ENCODE measurements at places on chromosomes 5 and 9.

- DNase-seq = no peak
Observed at GRCh38 chr5:3853362-3853761, 257.7 kb downstream of the IRX1 start.

GRCh38 chr9:134179918-134180785 is 15.8 kb upstream of the RNU6ATAC start:
- DNase-seq = no peak

DNA sequence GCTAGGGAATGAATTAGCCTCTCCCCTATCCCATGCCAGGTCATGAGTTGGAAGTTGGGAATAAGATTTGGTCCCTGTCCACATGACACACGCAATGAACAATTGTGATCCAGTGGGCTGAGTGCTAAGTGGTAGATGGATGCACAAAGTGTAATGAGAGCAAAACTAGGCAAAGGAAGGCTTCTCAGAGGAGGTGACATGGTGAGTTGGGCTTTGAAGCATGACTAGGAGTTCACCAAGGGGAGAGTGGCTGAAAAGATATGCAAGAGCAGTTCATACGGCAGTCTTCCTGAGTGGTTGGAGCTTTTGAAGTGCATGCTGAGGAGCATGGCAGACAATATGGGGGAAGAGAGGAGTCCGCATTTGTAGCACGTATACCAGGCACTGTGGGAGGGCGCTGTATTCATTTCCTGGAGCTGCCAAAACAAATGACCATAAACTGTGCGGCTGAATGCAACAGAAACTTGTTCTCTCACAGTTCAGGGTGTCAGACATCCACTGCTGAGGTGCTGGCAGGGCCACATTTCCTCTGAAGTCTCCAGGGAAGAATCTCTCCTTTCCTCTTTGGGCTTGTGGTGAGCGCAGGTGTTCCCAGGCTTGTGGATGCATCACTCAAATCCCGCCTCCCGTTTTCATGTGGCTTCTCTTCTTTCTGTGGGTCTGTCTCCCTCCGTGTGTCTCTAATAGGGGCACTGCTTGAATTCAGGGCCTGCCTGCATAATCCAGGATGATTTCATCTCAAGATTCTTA is 49.5 kb downstream of the NSG2 start:
- DNase-seq = no peak

DNA sequence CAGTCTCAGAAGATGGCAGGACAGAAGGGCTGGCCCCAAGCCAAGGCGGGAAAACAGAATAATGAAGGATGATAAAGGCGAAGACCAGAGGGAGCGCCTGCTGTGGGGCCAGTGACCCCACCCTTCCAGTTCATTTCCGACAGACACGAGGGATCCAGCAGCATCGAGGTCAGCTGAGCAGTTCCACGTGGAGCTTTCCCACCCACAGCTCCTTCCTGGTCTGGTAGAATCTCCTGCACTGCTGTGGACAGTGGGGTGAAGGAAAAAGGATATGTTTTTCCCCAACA is 265.9 kb upstream of the VLDLR start:
- no peak for DNase-seq

- DNase-seq = no peak
Observed at GRCh38 chr9:16729651-16730050, 140.8 kb downstream of the BNC2 start.

DNA sequence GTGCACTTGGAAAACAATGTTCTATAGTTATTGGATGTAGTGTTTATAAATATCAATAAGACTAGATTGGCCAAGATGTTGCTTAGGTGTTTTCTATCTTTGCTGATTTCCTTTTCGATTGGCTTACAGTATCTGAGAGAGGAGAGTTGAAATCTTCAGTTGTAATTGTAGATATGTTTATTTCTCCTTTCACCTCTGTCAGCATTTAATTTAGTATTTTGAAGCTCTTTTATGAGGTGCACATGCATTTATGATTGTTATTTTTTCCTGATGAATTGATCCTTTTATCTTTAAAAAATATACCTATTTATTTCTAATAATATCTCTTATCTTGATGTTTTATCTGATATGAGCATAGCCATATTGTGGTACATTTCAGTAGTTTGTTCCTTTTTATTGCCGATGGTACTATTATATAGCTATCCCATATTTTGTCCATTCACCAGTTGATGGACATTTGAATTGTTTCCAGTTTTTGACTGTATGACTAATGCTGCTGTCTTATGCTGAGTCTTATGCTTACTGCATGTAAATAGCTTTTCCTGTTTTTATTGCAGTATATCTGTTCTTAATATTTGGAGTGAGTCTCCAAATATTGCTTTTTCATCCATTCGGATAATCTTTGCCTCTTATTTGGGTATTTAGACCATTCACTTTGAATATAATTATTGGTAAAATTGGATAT is 34.7 kb downstream of the ERCC6L2 start:
- no peak for DNase-seq

- no peak for DNase-seq
Observed at GRCh38 chr5:44574678-44575077, 185.5 kb upstream of the FGF10 start.

DNA sequence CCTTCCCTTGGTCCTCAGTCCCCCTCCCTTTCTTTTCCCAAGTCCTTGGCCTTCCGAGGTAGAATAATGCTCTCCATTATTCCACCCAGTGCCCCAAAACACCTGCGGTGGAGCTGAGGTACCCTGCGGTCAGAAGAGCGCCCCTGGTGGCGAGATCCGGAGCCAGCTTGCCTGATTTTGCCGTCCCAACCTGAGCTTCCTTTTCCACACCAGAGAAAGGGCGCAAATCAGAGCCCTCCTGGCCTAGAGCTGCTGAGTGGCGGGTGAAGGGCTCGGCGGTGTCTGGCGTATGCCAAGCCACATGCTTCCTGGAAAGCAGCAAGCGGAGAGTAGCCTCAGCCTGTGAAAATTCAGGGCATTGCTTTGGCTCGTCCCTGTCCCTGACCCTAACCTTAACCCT is 21.1 kb upstream of the CARTPT start:
- no peak for DNase-seq

GRCh38 chr5:41334758-41335157 is 121.4 kb upstream of the C6 start:
- DNase-seq = no peak

DNA sequence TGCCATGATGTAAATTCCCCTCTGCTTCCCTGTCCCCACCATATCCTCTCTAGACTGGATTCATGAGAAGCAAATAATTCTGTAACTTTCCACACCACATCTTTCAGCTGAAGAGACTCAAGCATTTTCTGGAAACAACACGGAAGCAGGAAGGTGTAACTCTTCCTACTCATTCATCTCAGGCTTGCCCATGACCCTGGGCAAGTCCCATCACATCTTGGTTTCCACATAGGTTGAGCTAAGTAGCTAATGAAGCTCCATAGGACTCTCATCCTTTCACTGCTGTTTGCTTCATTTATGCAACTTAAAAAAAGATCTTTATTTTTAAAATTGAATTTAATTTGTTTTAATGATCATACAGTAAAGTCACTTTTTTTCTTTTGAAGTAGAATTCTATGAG is 32.7 kb upstream of the STARD4 start:
- no peak for DNase-seq

DNA sequence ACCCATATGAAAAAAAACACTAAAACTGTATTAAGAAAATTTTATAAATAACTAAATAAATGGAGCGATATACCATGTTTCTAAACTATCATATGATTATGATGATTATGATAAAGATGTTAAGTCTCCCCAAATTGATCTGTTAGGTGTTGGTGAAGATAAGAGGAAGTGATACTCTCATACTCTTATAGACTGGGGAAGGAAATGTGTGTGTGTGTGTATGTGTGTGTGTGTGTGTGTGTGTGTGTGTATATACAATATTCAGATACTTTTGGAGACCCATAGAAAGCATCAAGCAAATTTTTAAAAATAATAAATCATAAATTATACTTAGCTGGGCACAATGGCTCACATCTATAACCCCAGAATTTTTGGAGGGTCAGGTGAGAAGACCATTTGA is 62.9 kb downstream of the TMEM232 start:
- no peak for DNase-seq

- DNase-seq = no peak
Observed at GRCh38 chr9:114184071-114184470, 28.7 kb downstream of the COL27A1 start.

DNA sequence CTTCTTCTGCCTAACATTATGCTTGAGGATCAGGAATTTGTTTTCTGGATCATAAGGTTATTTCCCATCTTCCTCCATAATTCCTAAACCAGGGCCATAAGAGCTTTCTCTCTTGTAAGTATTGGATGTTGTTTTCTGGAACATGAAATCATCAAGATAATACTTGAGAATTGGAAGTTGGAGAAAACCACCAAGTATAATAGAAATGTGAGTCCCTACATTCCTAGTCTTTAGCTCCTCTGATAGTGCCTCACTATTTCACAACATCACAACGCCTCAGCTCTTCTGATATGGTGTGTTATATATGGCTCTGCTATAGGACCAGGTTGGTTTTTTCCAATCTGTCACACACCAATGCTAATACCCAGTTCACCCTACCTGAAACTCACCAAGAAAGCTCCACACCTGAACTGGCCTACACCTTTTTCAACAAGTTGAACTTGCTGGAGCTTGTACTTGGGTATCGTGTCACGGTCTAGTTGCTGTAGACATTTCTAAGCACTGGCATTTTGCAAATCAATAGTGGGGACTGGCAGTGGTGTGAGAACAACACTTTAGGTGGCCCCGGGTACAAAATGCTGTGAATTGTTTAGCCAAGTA is 141.1 kb downstream of the ACTBL2 start:
- DNase-seq = no peak

- no peak for DNase-seq
Observed at GRCh38 chr9:136696502-136696901, 9.2 kb upstream of the AGPAT2 start.

GRCh38 chr5:138840103-138840502 is 35.0 kb downstream of the LRRTM2 start:
- DNase-seq = no peak

DNA sequence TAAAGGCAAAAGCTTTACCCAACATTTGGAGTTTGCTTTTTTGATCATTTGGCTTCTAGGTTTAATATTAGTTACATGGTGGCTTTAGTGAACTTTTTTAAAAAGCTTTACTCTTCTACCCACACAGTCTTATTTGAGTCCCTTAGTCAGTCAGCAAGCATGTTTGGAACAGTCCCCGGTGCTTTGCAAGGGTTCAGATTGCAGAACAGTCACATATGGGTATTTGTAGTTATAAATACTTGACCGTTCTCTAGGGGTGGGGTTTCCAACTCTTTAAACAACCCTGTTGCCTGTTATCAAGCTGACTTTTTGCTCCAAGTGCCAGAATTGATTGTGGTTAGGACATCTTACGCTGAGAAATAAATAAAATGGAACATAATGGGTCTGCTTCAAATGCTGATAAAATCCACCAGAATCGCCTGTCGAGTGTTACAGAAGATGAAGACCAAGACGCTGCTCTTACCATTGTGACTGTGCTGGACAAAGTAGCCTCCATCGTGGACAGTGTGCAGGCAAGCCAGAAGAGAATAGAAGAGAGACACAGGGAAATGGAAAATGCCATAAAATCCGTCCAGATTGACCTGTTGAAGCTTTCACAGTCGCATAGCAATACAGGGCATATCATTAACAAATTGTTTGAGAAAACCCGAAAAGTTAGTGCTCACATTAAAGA is at the start of gene CAVIN4:
TSS of gene CAVIN4 (plus strand) at position 304 of the 673 bp plus-strand sequence. CDS start at position 369, 65 bp downstream.
- DNase-seq = no peak

GRCh38 chr5:93384995-93385394 is 196.0 kb downstream of the NR2F1-AS1 start:
- DNase-seq = no peak

DNA sequence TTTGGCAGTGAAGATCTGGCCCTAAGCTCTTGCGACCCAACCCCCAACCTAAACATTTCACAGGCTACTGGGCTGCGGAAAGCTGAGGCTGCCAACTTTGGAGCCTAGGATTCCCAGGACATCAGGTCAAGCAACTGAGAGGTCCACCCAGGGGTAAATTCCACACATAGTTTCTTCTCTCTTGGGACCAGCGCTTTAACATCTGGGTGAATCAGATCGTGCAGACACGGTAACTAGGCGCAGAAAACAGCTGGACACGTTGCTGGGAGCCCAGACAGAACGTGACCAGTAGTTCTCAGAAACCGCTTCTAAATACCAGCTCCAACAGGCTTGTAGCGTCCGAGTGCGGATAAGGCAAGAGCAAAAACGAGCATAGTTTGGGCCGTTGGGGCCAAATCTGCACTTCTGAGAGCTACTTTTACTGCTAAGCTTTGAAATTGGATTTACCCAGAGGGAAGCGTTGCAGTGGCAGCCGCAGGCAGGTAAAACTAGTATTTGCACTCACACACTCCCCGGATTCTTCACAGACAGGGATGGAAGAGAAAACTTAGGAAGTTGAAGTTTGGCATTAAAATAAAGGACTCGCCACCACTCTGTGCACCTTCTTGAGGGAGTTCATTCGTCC is 11.8 kb downstream of the ITGA1 start:
- no peak for DNase-seq

DNA sequence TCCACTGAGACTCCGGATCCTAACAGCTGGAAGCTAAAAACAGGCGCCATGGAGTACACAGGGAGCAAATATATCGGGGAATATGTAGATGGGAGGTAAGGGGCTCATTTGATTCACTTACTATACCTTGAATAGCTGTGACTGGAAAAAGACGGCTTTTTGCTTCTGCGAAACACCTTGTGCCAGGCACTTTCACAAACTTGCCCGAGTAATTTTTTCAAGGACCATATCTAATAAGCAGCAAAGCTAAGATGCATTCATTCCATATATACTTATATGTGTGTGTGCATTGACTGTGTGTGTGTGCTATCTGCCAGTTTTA is 178 bp downstream of the MORN5 start:
- no peak for DNase-seq

All from T-helper 1 cell (primary cell).